ENCODE measurements at places on chromosomes 13 and 19.

DNA sequence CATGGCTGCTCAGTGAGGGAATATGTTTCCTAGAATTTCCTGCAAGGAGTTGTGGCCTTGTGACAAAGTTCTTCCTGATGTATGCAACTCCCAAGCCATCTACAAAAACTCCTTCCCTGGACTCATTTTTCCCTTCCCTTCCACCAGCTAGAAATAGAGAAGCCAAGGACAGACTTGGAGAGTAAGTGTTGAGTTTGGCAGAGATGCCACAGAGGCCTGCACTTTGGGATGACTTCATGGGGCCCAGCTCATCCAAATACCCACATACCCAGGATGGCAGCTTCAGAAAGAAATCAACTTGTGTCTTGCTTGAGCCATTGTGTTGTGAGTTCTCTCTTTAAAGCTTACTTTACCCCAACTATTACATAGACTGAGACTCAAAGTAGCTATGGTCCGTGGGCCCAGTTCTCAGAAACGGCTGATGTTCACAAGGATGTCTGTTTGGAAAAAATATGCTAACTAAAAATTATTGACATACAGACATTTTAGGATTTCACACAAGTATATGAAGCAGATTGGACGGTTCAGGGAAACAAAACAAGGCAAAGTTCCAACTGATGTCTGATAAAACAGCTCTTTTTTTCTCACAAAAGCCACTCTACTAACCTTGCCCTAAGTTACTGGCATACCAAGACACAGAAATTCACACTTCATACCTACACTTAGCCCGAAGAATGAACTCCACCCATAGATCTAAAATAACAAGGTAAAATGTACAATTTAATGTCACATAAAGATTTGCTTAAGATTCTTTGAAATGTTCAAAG is 107.9 kb downstream of the NALCN start:
- DNase-seq = no peak

DNA sequence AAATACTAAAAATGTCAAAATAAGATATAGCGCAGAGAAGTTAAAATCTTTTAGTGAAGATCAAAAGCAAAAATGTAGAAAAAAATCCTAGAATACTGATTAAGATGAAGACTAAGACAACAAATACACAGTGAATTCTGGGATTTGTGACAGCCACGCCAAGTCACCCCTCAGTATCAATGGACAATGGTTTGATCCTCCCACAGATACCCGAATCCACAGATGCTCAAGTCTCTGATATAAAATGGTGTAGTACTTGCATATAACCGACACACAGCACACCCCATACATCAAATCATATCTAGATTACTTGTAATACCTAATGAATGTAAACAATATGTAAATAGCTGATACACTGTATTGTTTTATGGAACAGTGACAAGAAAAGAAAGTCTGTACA is 5.9 kb downstream of the MIPEP start:
- DNase-seq = no peak

DNA sequence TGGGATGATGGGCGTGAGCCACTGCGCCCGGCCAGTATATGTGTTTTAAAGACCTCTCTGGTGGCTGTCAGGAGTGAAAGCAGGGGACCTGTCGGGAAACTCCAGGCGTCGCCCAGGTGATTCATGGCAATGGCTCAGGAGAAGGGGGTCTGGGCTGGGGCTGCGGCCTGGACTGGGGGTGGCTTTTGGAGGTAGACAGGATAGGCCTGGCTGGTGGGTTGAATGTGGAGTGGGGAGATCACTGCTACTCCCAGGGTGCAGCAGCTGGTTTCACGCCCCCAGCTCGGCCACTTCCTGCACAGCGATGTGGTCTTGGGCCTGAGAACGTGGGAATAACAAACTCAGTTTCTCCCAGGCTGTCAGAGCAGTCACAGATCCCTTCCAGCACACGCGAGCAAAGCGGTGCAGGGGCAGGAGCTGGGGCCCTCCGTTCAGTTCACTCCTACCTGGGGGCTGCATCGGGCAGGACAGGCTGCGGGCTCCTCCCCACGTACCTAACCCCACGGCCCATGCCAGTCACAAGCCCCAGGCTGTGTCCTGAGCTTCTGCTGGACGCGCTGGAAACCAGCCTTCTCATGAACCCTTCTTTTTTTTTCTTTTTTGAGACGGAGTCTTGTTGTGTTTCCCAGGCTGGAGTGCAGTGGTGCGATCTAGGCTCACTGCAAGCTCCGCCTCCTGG is 18.9 kb downstream of the KDM4B start:
- DNase-seq = no peak

DNA sequence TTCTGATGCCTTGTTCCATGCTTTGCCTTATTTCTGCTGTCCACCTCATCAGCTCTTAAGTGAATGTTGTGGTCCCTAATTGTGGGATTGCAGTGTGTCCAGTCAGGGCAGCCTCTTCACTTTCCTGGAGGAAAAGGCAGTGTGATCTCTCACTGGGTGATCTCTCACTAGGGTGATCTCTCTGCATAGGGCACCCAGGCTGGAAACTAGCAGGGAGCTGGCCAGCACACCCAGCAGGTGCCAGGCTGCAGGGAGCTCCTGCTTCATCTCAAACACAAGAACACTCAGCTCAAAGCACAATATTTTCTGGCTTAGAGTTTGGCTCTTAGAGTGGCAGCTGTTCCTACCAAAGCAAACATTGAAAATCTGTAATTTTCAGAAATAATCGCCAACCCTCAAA is 36.5 kb upstream of the TSHZ3 start:
- no peak for DNase-seq

DNA sequence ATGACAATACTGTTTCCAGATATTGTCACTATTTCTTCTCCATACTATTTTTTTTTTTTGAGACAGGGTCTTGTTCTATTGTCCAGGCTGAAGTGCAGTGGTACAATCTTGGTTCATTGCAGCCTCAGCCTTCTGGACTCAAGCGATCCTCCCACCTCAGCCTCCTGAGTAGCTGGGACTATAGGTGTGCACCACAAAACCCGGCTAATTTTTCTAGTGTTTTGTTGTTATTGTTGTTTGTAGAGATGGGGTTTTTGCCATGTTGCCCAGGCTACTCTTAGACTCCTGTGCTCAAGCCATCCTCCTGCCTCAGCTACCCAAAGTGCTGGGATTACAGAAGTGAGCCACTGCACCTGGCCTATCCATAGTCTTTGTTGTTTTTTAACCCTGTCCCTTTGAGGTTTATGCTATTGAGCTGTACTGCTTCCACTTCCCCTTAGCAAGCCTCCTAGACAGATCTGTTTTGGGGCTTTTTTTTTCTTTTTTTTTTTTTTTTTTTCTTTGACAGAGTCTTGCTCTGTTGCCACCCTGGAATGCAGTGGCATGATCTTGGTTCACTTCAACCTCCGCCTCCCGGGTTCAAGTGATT is 27.6 kb upstream of the MAP3K10 start:
- no peak for DNase-seq

DNA sequence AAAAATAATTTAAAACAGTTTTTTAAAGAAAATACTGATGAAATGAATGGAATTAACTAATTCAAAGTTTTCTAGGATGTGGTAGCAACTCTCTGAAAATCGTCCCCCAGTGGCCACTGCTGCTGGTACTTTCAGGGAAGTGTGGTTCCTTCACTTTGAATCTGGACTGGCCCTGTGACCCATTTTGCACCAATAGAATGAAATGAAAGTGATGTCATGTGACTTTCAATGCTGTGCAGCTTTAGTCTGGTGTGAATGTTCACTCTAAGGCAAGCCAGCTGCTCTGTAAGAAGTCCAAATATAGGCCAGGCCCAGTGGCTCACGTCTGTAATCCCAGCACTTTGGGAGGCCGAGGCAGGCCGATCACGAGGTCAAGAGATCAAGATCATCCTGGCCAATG is 26.4 kb upstream of the HNRNPA1L2 start:
- no peak for DNase-seq

Data from DMS153 (cell line).